Psoas muscle (tissue), 8 donors: ENCODE measurements at places on chromosomes 7 and 10.
A peak's percentile ranks its signal among the peaks of the same experiment; 100 is the strongest.

- DNase-seq, result no peak
Measured at GRCh38 chr10:108812296-108812695, 1111.0 kb downstream of the XPNPEP1 start.

DNA sequence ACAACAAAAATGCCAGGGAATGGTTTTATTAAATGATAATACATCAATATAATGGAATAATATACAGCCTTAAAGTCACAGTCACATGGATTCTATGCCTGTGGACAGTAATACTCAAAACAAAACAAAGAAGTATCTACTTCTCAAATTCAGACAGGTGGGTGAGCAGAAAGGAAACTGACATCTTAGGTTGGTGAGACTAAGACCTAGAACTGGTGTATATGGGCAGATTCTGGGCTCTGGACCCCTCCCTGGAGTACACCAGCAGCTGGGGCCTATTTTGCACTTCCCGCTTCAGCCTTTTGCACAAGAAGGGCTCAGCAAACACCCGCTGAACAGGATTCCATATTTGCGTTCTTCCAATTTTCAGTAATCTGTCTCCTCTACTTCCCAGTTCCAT, 5.4 kb upstream of the FIS1 start:
- DNase-seq, result no peak

DNA sequence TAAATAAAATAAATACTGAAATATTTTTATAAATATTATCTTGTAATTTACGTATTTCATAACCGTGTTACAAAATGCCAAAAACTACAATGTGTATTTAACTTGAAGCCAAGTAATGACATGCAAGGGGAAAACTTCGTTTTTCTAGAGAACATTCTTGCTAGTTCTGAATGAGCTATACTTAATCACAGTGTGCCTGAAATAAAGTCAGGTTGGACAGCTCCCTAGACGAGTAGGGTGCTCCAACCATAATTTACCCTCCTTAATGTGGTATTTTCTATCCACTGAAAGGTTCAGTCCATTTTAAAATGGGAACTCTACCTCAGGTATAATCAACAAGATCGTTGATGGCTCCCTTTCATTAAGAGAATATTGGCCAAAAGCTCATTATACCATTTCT, 194.5 kb upstream of the AHR start:
- no peak for DNase-seq

DNA sequence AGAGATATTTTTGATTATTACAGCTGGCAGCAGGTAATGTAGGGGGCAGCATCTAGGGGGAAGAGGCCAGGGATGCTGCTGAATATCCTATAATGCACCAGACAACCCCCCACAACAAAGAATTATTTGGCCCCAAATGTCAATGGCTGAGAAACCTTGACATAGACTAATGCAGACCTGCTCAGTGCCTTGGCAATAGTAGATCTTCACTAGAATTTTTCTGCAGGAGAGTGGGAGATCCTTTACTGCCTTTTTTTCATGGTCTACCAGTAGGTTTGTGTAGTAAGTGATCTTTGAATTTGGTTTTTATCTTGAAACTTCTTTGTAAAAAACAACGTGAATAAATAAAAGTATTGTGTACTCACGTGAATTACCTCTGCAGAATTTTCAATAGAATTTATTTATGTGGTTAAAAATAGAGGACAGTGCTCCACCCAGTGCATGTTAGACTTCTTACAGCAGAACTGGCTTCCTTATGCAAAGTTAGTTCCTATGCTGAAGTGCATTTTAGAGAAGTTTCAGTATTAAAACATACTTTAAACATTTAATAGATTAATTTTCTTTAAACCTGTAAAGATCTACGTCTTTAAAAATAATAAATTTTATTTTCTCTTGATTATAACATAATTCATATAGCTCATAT, 199.6 kb upstream of the HDAC9 start:
- DNase-seq, result no peak

- no peak for DNase-seq
Measured at GRCh38 chr7:101137651-101138212, 10.8 kb downstream of the SERPINE1 start.

DNA sequence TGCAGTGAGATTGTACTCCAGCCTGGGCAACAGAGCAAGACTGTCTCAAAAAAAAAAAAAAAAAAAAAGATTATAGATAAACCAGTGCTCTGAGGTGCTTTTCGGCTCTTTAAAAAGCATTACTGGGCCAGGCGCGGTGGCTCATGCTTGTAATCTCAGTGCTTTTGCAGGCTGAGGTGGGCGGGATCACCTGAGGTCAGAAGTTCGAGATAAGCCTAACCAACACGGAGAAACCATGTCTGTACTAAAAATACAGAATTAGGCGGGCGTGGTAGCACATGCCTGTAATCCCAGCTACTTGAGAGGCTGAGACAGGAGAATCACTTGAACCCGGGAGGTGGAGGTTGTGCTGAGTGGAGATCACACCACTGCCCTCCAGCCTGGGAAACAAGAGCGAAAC, 6.6 kb upstream of the HNRNPF start:
- no peak for DNase-seq

DNA sequence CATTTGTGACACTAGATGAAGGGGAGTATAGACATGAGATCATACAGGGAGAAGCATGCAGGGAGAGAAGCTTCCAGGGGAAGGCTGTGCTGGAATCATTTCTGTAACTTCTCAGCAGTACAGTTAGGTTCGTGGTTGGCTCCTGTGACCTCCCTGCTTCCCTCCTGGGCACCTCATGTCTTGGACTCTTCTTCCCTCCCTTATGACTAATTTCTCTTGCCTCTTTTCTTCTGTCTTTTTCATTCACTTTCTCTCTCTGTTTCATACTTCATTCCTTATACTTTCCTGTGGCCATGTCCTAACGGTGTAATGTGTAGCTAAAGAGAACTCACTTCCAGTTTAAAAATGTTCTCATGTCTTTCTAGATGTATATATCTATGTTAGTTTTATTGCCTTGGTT, 19.1 kb upstream of the HKDC1 start:
- DNase-seq, result no peak

- DNase-seq, result no peak
Measured at GRCh38 chr7:34835901-34836600, 178.0 kb downstream of the NPSR1 start.

GRCh38 chr7:105940109-105940508, 23.0 kb upstream of the CDHR3 start:
- no peak for DNase-seq

GRCh38 chr10:29322918-29323317, 34.0 kb downstream of the LYZL1 start:
- DNase-seq, result no peak

- DNase-seq, result no peak
Measured at GRCh38 chr10:72720814-72721660, 29.1 kb downstream of the MCU start.

DNA sequence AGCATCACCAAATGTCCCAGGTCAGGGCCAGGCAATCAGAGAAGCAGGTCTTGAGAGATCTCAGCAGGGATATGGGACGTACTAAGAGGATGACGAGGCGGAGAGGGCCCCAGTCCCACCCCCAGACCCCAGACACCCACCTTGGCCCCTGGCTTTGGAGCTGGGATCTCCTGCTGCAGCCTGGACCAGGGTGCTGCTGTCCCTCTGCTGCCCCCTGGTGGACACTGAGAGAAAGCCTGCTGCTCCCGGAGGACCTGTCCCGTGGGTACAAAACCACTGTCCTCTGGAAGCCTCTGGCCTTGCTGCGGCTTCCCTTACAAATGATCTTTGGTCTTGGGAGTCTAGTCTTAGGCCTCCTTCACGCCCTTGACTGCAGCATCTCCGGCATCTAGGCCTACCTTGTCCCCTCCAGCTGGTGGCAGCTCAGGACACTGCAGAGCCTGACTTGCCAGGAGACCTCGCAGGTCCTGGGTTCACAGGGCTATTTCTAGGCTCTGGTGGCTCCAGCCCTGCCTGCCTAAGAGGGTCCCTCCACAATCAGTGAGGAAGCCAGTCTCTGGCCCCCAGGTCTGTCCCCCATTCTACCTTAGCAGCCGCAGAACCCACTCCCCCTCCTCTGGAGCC, 97.1 kb downstream of the RGS10 start:
- DNase-seq, result peak; percentile 91

GRCh38 chr7:108285003-108285368, 154.8 kb upstream of the LAMB4 start:
- DNase-seq, result no peak

GRCh38 chr7:66556177-66556548, 72.5 kb upstream of the KCTD7 start:
- no peak for DNase-seq

DNA sequence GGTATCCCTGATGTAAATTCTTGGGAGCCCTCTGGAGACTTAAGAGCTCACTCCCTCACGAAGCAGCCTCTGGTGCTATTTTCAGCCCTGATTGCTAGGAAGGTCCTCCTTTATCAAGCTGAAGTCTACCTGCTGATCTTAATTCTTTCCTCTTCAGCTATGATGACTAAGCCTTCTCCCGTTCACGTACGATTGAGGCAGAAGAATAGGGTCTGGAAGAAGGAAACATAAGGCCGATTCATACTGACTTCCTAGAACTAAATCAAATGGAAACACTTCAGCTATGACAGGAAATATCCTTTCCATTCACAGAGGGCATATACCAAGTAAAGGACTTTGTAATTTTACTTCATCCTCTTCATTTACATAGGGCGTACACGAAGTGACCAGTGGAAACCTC, 107.0 kb downstream of the CPXM2 start:
- no peak for DNase-seq

DNA sequence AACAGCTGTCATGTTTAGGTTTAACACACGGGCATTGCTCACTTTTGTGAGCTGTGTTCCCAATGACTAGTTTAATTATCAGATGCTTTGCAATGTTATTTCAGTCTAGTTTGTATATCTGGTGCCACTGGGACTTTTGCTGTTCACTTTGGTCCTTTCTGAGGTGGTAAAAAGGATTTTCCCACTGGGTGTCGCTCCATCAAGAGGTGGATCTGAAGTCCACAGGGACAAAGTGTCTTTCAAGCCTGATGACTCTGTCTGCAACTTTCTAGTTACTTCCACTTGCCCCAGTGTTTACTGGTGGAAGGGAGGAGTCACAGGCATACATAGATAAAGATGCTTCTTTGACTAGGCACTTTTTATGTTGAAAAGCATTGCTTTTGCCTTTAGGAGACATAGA, 242.2 kb downstream of the HGF start:
- no peak for DNase-seq

GRCh38 chr10:123555616-123556015, 110.5 kb upstream of the GPR26 start:
- DNase-seq, result no peak

DNA sequence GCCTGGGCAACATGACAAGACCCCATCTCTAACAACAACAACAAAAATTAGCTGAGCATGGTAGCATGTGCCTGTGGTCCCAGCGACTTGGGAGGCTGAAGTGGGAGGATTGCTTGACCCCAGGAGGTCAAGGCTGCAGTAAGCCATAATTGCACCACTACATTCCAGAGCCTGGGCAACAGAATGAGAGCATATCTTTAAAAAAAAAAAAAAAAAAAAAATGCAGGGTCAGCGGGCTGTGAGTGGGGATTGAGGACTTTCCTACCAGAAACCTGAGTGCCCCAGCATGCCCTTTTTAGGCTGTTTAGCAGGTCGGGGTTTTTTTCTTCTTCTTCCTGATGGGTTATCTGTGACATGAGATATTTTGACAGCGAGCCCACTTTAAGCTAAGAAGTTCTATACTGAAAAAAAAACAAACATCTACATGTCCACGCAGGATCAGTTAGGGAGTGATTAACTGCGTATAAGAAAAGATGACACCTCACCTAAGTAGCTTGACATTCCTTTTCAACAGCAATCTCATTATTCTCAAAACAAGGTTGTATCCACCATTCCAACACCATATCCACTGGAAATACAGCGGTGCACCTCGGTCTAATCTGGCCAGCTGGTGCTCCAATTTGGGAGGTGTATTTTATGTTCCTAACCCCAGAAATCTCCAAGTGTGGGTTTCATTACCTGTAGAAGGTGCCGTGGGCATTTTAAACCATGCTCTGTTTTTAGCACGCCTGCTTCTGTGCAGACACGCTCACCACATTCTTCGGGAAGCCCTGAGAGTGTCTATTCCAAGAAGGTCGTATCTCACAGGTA, 13.8 kb upstream of the RFC2 start:
- DNase-seq, result no peak

DNA sequence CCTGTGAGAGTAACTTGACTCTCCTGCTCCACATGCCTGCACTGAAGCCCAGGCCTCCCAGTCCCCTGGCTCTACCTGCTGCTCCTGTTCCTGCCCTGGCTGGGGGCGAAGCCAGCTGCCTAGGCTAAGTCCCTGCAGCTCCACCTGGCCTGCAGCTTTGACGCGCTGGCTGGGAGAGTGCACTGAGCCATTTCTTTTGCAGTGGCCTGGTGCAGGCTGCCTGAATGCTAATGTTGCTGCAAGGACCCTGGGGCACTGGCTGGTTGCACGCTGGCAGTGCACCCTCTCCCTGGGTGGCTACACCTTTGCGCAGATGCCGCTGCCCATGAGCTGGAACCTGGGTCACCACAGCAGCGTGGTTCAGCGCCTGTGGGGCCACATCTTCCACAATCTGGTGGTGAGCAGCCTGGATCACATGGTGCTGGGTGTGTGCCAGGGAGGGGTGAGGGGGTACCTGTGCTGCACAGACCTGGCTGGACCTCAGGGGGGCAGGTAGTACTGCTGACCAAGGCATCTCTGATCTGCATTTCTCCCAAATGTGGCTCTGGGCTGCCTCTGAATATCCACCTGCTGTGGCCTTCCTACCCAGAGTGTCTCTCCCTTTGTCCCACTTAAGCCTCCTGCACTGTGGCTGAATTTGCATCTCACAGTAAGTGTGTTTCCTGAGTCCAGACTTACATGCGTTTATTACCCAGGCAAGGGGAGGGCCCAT, 20.0 kb downstream of the IMPDH1 start:
- DNase-seq, result no peak

- no peak for DNase-seq
Measured at GRCh38 chr10:29105516-29106215, 183.2 kb upstream of the LYZL1 start.

- DNase-seq, result peak; percentile 37
Measured at GRCh38 chr10:6348096-6348874, 145.6 kb downstream of the PFKFB3 start.

GRCh38 chr7:36726806-36727503, 2.7 kb upstream of the AOAH start:
- no peak for DNase-seq
